ENCODE measurements at places on chromosomes 7 and 10. TPM values are rescaled to one million over a fixed set of nuclear protein-coding genes. Genes with fewer than 3 reads are reported as not detected.

Gene ZC3HAV1L
- 3.0 TPM for total RNA-seq

- DNase-seq: no peak
Measured at GRCh38 chr10:71161425-71161824, 50.9 kb upstream of the UNC5B start.

GRCh38 chr10:73099141-73099540 lies 2.5 kb upstream of the P4HA1 start:
- no peak for DNase-seq

DNA sequence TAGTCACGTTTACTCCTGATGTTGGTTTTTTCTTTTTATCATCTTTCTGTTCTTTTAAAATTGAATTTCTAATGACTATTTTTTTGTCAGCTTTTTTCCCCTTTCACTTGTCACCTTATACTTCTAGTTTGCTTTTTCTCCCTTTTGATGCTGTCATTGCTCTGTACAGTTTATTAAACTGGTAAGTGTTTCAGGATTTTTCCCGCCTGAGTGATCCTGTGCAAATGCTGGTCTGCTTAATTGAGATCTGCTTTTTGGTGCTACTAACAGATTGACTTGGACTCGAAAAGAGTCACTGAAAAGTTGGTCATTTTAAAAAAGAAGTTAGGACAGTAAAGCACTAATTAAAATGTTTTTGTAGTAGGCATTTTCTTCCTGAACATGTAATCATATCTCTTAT lies 95.2 kb downstream of the PHTF2 start:
- DNase-seq: no peak

Gene TMEM26
- total RNA-seq: 0.79 TPM

DNA sequence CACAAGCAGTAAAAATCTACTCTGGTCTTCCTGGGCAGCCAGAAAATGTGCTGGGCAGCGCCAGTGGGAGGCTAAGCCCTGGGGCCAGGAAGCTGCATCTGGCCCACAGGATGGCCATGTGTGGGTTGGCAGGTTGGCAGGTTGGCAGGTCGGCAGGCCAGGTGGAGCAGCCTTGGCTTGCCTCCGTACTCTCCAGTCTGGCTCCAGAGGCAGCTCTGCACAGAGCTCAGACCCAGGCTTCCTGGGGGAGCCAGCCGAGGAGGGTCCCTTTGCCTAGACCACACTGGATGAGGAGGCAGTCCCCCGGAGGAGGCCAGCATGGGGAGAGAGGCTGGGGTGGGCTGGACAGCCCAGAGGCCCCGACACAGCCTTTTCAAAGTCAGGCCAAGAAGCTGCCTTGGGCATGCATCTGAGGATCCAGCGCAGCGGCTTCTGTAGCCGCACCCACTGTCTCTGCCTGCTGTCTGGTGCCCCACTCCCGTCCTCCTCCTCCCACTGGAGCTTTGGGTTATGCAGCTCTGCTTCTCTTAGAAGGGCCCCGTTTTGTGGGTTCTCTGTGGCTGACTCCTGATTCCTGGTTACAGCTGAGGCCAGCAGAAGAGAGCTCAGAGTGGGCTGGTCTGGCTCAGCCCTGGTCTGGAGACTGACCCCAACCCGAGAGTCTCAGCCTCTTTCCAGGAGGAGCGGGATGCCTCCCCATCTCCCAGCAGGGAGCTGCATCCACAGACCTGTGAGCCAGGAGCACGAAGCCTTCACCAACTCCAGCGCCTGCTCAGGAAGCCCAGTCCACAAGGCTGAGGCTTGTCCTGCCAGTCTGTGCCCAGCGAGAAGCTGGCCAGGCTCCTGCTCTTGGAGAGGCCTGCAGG lies 44.6 kb downstream of the CFAP46 start:
- no peak for DNase-seq

DNA sequence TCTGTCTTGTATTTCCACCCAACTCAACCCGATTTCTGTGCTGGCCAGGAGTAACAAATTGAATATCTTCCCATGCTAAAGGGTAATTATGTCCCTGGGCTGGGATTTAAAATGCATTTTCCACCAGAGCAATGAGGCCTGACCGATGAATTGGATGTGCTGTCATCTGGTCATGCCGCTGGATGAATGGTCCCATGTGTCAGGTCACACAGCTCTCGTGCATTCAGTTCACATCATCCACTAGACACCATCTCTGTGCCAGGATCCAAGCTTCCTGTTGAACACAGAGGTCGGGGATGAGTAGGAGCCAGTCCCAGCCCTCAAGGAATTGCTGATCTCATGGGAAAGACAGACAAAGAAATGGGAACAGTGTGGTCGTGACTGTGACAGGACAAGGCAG lies 200.8 kb downstream of the ADRA2A start:
- DNase-seq: no peak

Gene OPALIN
- not detected for total RNA-seq

GRCh38 chr7:1345796-1346755 lies 113.2 kb downstream of the MICALL2 start:
- no peak for DNase-seq

Gene WEE2
- not detected for total RNA-seq

DNA sequence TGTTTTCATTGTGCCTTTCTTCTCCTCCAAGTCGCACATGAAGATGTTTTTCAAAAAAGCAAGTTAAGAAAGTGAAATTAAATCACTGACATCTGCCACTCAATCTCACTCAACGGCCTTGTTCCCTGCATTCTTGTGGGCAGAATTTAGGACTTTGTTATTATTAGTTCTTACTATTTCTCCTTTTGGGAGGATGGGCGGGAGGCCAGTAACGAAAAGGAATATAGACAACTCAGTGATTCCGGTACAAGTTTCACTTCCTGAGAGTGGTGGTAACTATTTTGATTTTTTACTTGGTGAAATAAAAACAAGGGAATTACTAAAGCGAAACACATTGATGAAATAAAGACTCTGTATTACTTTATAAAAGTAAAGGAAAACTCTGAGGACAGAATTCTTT lies 231.9 kb upstream of the HABP2 start:
- no peak for DNase-seq

- DNase-seq: no peak
Measured at GRCh38 chr10:73226663-73227062, 20.4 kb downstream of the DNAJC9 start.

Measured in heart right ventricle (tissue), 16 donors.